ENCODE measurements at places on chromosomes 6 and 20.

- DNase-seq = no peak
These were observed 12.4 kb upstream of the CPNE5 start for GRCh38 chr6:36851626-36852025.

DNA sequence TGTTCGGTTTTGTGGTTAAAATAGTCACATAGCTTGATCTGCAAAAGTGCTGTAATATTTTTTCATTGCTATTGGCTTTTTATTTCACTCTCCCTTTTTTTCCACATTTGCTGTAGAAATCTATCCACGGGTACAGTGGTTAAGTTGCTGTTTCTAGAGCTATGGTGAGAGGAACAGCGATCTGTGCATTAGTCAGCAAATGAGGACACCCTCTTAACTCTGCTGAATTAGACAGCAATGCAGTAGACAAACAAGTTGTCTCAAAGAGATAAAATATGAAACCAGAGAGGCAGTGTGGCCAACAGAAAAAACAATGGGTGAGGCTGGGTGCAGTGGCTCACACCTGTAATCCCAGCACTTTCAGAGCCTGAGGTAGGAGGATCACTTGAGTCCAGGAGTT lies 17.6 kb upstream of the SYNJ2 start:
- DNase-seq = no peak

- DNase-seq = no peak
These were observed 18.5 kb downstream of the FRMD1 start for GRCh38 chr6:168060521-168060931.

DNA sequence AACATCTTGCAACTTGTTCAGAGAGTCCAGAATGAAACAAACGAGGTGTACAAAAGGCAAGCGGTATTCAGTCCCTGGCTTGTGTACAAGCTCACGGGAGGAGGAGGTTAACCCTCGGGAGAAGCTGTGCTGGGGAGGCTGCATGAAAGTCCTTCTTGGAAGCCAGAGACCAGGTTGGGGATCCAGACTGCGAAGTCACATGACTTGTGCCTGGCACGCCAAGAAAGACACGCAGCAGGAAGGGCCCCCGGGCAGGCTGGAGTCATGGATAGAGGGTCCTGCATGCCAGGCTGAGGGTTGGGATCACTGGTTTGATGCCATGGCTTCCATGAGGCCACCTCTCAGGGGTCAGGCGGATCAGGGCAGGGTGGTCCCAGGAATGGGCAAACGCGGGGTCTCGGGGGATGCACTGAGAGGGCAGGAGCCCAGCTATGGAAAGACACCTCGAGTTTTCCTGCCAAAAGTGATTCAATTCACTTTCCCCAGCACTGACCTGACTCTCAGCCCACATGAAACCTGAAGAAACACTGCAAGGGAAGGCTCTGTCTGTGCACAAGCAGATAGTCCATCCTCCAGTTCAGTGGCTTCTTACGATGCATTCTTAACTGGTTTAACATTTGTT lies 79.4 kb downstream of the DLL1 start:
- DNase-seq = no peak

DNA sequence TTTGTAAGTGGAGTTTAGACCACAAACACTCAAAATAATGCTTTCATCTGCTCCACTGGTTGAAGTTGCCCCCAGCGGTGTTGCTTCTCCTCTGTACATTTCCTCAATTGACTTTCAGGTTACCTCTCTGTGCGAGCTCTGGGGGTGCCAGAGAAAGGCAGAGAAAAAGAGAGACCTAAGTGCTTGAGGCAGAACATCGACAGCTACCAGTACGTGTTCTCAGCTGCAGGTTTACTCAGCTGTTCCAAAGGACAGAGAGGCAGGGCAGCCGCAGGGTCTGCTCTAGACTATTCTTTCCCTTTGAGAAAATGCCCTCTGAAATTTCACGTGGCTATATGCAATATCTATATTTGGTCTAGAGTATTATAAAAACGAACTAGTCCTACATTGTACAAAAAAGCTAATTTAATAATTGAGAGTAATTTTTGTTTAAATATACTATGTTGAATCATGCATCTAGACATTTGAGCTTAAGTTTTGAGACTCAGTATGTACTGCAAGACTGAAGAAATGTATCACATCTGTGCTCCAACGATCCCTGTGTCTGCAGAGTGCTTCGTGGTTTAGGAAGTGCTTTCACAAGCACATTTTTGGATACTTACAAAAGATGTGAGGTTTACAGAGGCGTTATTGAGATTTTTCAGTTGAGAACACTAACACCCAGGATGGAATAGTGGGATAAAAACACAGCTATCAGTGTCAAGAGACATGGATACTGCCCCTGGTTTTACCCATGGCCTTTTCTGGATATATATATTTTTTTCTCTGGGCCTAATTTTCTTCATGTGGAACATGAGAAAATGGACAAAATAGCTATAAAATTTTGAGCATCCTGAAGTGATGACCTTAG lies 453.6 kb upstream of the FLRT3 start:
- DNase-seq = no peak

DNA sequence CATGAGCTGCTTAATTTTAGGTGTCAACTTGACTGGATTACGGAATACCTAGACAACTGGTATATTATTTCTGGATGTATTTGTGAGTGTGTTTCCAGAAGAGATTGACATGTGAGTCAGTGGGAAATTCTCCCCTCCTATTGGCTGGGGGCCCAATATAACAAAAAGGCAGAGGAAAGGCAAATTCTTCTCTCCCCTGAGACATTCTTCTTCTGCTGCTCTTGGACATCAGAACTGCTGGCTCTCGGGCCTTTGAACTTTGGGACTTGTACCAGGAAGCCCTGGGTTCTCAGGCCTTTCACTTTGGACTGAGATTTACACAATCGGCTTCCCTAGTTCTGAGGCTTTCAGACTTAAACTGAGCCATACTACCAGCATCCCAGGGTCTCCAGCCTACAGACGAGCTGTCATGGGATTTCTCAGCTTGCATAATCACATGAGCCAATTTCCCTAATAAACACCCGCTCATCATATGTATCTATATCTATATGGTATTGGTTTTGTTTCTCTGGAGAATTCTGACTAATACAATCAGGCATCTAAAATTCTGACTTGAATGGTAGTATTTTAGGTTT lies 7.6 kb upstream of the BTN3A3 start:
- no peak for DNase-seq
